NCI-H1694 treated with DMSO at 0.1 percent for 48 hours (cell line): ENCODE measurements at places on chromosomes 2 and 18.

DNA sequence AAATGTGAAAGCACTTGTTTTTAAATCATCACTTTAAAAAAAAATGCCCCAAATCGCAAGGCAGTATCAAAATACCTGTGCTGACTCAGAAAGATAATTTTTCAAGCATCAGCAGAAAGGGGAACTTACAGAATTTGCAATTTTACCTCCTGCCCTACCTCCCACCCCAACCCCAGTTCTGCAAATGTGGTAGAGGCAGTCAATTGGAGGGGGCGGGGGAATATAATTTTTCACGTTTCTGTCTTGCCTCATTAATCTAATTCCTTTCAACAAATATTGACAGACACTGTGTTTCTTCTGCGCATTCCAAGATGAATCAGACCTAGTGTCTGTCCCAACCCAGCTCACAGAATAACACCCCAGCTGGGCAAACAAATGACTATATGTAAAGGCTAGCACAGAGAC, 76.8 kb downstream of the ALPK2 start:
- DNase-seq = no peak

GRCh38 chr2:45979065-45979464, 318.1 kb upstream of the EPAS1 start:
- no peak for DNase-seq

GRCh38 chr2:134718817-134719814, at the start of gene TMEM163:
TMEM163 (minus strand) TSS chr2:134719000.
- peak; percentile 9 for DNase-seq

GRCh38 chr2:201858281-201859184, 52.2 kb downstream of the CDK15 start:
- no peak for DNase-seq

- DNase-seq = no peak
These were observed 25.9 kb downstream of the MYO7B start for GRCh38 chr2:127561371-127561770.

- peak; percentile 37 for DNase-seq
These were observed 3.4 kb downstream of the SERPINB2 start for GRCh38 chr18:63890950-63891304.

DNA sequence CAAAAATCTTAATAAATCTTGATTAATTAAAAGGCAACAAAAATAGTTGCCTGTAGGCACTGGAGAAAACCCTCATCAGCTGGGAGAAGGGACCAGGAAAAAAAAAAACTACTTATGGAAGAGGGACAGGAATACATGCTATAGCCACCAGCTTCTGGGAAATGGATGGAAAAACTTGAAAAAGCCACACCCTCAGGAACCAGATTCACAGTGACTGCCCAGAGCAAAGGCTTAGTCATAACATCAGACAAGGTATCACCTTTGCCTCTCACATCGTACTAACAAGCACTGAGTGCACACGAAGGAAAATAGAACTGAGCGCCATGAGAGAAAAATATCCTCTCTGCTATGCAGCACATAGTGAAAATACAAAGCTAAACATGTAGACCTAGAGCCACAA, 116.9 kb upstream of the GYPC start:
- DNase-seq = no peak

GRCh38 chr2:186349508-186349907, 136.6 kb upstream of the ZC3H15 start:
- no peak for DNase-seq

DNA sequence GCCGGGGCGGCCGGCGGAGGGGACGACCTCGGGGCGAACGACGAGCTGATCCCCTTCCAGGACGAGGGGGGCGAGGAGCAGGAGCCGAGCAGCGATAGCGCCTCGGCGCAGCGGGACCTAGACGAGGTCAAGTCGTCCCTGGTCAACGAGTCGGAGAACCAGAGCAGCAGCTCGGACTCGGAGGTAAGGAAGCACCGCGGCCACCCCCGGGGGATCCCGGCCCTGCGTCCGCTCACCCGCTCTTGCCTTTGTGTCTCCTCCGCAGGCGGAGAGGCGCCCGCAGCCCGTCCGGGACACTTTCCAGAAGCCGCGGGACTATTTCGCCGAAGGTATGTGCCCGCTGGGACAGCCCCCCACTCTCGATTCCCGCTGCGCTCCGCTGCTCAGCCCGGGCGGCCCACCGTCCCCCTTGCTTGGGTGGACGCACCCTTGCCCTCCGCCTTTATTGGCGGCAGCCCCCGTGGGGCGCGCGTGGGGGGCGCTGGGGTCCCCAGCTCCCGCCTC, 611 bp downstream of the TCF7L1 start:
- DNase-seq = no peak
